ENCODE measurements at places on chromosomes 2 and 18.

GRCh38 chr18:35227254-35227653 lies 13.6 kb upstream of the ZNF397 start:
- DNase-seq = no peak

GRCh38 chr18:49645196-49645595 lies 83.3 kb downstream of the LIPG start:
- peak; percentile 34 for DNase-seq

DNA sequence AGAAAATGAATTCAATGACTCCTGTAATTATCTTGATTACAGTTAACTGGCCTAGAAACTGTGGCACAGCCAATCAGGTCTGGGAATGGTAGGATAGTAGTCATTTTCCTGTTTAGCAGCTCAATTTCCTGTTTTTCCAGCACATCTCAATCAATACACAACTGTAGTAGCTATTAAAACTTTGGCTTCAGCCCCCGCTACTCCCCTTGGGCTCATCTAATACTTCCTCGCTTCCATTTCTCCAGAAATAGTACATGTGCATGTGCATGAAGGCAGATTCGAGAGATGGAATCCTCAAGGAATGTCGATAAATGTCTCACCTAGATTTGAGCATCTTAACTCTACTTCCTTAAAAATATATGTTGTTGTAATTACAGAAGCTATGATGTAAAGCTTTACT lies 9.7 kb downstream of the COBLL1 start:
- DNase-seq = no peak

GRCh38 chr2:105872830-105873229 lies 128.1 kb downstream of the NCK2 start:
- DNase-seq = no peak

DNA sequence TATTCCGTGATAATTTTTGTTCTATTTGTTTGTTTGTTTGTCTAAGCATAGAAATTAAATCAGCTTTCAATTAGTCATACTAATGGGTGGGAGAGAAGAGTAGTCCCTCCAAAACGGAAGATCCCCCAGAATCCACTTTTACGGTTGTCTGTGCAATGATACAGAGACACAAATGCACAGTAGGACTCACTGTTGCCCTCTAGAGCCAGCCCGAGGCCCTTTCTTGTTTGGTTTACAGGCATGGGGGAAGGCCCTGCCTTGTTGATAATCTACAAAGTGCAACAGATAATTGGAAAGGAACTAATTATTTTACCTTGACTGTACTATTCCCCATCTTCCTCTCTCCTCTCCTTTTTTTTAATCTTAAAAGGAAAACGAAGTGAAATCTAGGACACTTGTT lies 121.1 kb downstream of the ACOXL start:
- no peak for DNase-seq

DNA sequence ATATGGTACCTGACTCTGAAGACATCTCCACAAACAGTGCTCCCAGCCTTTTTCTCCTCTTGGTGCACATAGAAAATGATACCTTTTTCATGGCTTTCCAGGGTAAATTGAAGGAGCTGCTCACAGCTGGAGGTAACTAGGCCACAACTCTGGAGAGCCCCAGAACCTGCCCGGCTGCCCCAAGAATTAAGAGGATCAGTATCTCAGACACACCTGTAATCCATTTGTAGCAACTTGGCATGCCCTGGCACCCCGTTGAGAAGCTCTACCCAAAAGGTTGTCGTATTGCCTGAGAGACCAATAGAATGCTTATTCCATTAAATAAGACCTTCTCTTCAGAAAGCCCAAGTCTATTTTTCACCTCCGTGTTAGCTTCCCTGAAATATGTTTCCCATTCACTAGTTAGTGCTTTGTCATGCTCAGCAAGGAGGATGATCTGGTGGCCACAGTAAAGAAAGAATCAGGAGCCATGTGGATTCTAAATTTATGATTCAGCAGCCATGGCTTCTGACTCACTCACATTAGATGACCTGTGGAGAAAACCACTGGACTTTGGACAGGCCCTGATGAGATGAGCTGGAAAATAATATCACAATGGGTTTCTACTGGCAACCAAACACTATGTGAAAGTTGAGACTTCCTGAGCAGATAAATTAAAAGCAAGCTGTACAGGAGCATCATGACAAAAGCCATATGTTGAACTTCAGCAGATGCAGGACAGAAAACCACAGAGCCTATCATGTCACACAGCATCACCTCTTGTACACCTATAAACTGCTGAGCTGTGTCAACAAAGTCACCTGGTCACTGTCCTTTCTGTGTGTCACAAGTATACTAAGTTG lies 253.3 kb upstream of the OSR1 start:
- no peak for DNase-seq

DNA sequence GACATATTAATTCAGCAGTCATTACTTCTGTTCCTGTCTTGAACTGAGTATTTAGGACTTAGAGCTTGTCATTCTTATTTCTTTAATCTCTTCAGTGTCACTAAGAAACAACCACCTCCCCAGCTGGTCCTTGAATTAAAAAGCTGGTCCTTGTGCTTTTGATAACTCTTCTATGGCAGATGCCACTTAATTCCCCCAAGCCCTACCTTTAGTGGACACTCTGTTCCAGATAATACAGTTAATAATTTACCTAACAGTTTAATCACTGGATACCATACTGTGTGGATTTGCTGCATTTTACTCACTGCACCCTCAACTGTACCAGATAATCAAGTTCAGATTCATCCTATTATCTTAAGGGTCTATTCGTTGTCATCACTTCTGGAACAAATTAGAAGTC lies 73.1 kb downstream of the SKA1 start:
- no peak for DNase-seq

DNA sequence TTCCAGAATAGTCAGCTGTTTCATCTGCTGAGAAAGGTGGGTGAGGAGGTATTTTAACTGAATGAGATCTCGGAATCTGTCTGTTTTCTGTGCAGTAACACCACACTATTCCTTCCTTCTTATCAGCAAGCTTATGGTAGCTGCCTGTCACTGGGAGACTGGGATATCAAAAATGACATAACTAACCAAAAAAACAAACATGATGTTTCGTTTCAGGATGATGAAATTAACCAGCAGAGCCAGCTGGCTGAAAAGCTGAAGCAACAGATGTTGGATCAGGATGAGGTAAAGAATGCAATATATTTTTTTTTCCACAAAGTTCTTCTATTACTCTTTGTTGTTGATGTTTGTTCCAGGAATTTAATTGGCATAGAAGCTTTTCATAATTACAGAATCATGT lies 59.8 kb upstream of the LYPD6B start:
- DNase-seq = no peak

- no peak for DNase-seq
Measured at GRCh38 chr2:233009661-233010060, 3.4 kb downstream of the NGEF start.

DNA sequence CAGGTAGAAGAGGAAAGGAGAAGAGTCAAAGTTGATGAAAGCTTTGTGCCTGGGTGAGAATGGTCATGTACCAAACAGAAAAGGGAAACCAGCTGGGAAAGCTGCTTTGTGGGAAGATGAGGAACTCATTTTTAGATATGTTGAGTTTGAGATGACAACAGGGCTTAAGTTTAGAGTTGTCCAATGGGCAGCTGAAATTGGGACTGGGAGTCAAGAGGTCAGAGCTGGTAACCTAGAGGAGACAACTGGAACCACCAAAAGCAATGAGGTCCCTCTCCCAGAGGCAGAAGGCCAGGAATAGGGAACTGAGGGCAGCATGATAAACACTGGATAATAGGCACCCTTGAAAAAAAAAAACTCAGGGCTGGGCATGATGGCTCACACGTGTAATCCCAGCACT lies 48.8 kb downstream of the SLC4A1AP start:
- DNase-seq = no peak

GRCh38 chr18:24016643-24017042 lies 2.1 kb downstream of the TTC39C start:
- DNase-seq = peak; percentile 4

DNA sequence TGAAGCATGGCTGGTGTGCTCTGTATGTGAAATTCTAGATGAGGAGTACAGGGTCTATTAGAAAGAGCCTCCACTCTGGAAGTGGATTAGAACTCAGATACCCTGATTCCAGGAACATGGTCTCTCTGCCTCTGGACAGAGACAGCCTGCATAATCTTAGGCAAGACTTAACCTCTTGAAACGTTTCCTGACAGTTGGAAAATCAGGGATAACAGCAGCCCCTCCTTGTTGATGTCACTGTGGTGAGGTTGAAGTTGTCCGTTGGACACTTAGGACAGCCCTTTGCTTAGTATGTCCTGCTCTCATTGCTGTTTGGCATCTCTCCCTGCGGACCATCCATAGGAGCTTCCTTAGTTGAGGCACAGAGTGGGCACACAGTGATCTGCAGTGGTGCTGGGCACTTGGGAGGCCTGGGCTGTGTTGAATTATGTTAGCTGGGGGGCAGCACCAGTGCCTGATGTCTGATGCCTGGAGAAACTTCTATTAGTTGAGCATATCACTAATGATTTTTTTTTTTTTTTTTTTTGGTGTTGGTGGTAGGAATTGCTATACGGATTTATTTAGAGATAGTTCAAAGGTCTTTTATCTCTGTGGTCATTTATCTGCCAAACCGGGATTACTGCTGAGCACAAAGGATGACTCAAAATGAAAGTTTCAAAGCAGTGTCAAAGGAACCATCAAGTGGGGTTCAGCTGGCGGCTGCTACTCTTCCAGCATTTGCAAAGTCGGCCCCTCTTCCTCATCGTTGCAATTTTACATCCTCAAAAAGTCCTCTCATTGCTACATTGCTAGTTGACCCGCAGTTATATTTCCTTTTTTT lies 28.8 kb downstream of the SETBP1 start:
- no peak for DNase-seq

- DNase-seq = no peak
Measured at GRCh38 chr2:7884338-7884737, 797.5 kb upstream of the ID2 start.

- no peak for DNase-seq
Measured at GRCh38 chr2:118525346-118525745, 322.1 kb downstream of the EN1 start.

DNA sequence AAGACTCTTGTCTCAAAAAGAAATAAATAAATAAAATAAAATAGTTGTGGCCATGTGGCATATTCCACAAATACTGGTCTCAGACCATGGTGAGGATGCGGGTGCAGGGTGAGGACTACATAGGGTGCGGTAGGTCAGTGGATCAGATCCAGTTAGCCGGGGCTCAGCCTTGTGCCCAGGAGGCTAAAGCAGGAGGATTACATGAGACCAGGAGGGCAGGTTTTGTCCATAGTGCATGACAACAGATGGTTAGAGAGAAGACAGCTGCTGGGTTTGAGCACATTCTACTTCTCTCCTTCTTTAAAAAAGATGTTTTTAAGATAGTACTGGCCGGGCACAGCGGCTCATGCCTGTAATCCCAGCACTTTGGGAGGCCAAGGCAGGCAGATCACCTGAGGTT lies 12.8 kb upstream of the PSD4 start:
- no peak for DNase-seq

GRCh38 chr18:28113271-28114029 lies 63.5 kb downstream of the CDH2 start:
- no peak for DNase-seq
